ENCODE measurements at places on chromosomes 11 and 22.

DNA sequence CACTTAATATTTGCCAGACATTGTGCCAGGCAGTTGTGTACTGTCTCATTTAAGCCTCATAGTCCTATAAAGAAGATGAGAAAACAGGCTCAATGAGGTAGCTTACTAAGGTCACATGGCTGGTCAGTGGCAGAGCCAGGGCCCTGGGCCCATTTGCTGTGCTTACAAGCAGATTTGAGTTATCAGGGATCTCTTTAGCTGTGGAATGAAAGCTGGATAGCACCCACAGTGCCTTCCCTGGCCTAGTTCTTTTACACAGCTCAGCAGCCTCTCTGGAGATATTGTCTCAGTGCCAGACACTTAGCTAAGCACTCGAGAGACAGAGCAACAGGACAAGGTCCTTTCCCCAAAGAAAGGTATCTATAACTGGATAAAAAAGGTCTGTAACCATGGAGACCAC lies 6.1 kb downstream of the TMEM86A start:
- no peak for DNase-seq

DNA sequence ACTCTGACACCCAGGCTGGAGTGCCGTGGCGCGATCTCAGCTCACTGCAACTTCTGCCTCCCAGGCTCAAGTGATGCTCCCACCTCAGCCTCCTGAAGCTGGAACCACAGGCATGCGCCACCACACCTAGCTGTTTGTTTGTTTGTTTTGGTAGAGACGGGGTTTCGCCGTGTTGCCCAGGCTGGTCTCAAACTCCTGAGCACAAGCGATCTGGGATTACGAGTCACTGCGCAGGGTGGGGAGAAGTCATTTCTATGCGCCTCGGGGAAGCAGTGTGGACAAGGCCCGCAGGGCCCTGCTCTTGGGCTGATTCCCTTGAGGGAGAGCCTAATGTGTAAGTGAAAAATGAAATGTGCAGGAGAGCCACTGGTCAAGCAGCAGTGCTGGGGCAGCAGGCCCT lies 19.6 kb upstream of the SEPTIN5 start:
- no peak for DNase-seq

GRCh38 chr22:22109693-22110466 lies 127.3 kb upstream of the TOP3B start:
- no peak for DNase-seq

DNA sequence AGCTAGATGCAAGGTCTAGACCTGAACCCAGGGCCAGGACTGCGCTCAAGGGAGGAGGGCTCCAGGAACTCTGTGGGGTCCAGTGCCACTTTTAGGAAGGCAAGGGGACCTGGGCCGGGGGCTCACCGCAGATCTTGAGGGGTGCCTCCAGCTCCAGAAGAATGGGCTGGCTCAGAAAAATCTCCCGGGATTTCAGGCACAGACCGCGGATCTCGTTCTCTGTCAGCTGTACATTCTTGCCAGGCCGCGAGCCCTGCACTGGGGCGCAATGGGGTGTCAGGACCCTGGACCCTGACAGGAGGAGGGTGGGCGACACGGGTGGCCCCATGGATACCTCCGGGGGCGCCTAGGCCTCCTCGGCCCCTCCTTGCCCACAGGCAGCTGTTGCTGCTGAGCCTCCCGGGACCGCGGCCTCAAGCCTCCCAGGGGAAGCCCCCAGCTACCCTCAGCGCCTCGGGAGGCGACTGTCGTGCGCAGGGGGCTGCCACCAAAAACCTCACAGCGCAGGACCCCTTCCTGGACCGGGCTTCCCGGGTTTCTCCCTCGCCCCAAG lies 640 bp downstream of the PPP1CA start:
- no peak for DNase-seq

DNA sequence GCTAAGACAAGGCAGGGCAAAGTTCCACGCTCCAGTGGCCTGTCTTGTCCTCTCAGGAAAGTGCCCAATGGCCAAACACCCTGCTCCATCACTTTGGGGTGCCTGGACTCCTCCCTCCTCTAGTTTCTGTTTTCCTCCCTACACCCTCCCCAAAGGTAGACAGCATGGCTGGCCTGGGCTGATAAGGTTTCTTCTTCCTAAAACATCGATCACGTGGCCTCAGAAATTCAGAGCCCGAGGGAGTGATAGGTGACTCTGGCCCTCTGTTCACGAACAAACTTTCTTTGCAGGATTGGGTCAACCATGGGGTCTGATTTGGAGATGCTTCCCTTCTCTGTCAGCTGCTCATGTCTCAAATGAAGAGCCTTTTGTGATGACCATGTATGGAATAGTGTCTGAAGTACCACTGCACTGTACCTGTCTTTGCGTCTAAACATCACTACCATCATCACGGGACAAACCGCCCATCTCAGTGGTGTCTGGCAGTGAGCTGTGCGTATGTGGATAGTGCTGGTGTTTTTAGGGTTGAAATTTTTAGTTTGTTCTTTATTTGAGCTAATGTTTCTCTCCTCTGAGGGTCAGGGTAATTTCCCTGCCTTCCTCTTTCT lies 6.1 kb downstream of the MICAL2 start:
- no peak for DNase-seq

DNA sequence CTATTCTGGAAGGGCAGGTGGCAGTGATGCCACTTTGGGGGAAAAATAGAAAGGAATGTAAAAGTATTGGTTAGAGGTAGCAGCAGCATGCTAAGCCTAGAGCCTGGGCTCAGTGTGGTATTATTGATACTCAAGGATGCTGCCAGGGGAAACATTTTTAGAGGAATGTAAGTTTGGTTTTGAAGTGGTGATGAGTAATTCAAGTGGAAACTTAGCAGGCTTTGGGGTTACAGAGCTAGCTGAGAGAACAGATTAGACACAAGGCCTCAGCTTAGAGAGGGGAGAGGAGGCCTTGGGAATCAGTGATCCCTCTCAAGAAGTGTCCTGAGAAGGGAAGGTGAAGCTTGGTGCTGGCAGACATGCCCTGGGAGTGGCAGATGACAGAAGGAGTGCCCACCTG lies 32.9 kb upstream of the DDI1 start:
- DNase-seq = no peak

GRCh38 chr11:100469835-100470234 lies 217.3 kb upstream of the ARHGAP42 start:
- no peak for DNase-seq

DNA sequence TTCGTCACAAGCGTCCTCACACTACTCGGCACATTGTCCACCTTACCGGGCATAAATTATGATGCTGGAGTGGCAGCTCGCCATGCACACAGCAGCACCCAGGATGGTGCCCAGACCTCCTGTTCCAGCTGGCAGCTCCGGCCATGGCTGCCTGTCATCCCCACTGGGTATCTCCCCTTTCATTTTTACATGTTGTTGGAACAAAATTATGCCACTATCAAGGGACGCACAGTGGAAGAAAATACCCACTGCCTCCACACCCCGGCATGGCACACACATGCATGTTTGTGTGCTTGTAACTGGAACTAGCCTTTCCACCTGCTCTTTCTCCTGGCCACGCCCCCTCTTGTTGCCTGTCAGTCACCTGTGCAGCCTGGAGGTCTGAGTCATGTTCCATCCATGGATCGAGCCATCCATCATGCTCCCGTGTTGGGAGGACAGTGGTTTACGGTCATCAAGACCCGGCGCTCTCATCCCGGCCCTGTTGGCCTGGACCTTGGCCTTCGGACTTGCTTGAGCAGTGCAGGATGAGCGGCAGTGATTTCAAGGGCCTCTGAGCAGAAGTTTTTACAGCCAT lies 1069.6 kb downstream of the BRD1 start:
- DNase-seq = no peak

DNA sequence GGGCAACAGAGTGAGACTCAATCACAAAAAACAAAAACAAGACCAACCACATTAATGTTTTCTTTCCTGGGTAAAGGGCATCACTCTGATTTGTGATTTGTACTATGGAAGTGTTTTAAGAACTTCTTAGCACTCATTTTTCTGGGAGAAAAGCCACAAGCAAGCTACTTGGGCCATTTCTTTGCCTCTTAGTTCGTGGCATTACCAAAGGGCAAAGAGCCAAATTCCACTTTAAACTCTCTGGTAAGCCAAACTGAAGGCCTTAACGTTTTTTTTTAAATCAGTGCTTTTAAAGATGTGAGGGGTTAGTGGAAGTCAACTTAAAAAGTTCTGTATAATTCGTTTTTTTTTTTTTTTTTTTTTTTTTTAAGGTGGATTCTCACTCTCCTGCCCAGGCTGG lies 36.9 kb downstream of the CAT start:
- no peak for DNase-seq

GRCh38 chr22:45670981-45671782 lies 452 bp upstream of the ATXN10 start:
- no peak for DNase-seq

DNA sequence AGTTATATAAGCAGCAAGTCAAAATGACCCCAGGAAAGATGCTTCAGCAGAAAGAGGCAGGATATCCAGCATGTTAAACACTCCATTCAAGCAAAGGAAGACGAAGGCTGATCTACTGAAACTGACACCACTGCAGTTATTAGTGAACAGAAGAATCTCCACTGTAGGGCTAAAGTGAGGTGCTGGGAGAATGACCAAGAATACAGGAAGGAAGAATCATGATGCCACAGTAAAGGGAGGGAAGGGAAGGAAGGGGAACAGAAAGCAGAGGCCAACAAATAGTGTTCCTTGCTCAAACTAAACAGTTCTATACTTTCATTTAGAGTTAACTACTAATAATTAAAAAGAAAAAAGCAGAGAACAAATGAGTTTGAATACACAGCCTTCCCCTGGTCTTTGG lies 92.5 kb downstream of the SIK3 start:
- DNase-seq = no peak

DNA sequence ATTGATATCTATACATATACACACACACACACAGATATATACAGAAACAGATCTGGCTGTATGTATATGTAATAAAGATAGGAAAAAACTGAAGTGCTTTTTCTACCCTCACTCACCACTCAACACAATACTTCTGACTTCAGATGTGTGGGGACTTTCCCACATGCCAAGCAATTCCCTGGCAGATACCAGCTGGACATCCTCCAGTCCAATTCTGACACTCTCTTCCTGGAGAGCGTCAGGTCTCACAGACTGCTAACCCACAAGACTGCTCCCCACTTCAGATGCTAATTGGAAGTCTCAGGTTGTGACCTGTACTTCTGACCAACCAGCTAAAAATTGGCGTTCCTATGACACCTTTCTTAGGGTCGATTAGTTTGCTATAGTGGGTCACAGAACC lies 140.6 kb downstream of the ATG16L2 start:
- DNase-seq = no peak

GRCh38 chr11:46521961-46522681 lies 71.7 kb downstream of the AMBRA1 start:
- DNase-seq = no peak

GRCh38 chr11:131924001-131924400 lies 553.6 kb downstream of the NTM start:
- DNase-seq = no peak

DNA sequence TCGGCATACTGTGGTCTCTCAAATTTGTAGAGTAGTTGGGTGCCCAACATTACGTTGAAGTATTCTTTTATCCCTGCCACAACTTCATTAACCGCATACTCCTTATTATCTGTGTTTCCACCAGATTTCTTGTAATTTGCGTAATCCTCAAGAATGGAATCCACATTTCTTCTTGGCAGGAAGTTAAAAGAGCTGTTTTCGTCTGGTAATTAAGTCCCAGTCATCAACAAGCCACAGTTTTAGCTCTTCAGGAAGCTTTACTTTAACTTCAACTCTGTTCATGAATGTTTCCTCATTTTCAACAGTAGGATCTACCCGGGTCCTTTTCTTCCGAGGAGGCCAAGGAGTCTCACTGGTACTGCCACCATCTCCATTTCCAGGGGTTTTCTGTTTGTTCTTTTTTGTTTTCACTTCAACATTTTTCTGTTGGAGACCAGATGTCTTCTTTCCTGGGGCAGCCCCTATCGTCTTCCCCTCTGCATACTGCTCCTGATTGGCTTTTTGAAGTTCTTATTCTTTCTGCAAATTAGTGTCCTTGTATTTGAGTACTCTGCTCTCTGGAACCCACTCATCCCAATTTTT lies 30.3 kb downstream of the PDE3B start:
- no peak for DNase-seq

GRCh38 chr11:34643846-34644245 lies 23.0 kb downstream of the EHF start:
- no peak for DNase-seq

DNA sequence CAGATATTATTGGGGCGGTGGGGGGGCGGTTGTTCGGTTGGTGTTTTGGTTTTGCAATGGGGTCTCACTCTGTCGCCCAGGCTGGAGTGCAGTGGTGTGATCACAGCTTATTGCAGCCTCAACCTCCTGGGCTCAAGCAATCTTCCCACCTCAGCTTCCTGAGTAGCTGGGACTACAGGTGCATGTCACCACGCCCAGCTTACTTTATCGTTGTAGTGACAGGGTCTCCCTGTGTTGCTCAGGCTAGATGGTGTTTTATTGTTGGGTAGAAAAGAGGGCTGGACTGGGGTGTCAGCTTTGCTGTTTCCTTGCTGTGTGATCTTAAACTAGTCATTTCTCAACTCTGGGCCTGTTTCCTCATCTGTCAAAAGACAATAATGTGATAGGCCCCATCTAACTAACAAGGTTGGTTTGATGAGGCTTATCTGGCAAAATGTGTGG lies 17.5 kb upstream of the MYH9 start:
- DNase-seq = no peak

DNA sequence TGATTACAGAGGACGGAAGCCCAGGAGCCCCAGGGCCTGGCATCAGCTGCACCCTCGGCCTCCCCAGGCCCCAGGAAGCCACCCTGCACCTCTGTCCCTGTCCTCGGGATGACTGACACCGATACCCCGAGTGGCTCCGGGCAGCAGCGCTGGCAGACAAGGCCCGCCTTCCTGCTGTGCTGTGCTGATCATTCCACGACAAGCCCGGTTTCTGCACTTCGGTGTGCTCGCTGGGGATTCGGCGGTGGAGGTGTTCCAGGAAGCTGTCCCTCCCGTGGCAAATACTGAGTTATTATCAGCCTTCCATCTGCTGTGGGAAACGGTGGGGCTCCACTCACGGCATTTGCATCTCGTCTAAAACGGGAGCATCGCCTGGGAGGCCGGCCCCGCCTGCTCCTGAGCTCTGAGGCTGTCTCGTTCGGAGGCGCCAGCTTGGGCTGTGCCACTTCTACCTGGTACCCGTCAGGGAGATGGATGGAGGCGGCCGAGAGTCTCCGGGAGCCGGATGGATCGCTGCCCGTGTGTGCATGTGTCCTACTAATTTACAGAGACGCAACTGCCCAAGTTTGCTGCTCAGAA lies 506.1 kb downstream of the BRD1 start:
- DNase-seq = no peak

GRCh38 chr11:70105755-70106571 lies 27.8 kb downstream of the ANO1 start:
- DNase-seq = no peak

GRCh38 chr11:128354476-128354875 lies 232.9 kb downstream of the ETS1 start:
- no peak for DNase-seq

DNA sequence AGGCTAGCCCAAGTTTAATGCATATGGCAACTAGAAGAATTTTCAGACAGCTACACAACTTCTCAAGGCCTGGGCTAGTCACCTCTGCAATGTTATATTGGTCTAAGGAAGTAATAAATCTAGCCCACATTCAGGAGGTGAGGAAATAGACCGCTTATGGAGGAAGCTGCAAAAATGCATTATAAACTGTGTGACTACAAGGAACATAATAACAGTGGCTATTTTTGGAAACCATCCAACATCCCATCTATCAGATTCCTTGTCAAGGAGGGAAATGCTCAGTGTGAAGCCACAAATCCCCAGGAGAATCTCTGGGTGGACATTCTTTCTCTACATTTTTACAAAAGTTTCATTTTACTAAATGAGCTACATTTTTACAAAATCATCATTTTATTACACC lies 76.1 kb downstream of the BBOX1 start:
- DNase-seq = no peak

GRCh38 chr11:7967826-7968225 lies 2.6 kb upstream of the NLRP10 start:
- no peak for DNase-seq

- no peak for DNase-seq
Observed at GRCh38 chr11:77065878-77066228, 918 bp upstream of the CAPN5 start.
